ENCODE measurements at places on chromosomes 3 and 15. TPM values are rescaled to one million over a fixed set of nuclear protein-coding genes. Genes with fewer than 3 reads are reported as not detected.

The PAQR9 gene
- not detected for polyA plus RNA-seq

The GHRL gene
- polyA plus RNA-seq = 1.9 TPM

The SLC27A2 gene
- polyA plus RNA-seq = 5.2 TPM

The GABRR3 gene
- not detected for polyA plus RNA-seq

The MLF1 gene
- 22.8 TPM for polyA plus RNA-seq

The FBXO40 gene
- 0.17 TPM for polyA plus RNA-seq

The PXYLP1 gene
- polyA plus RNA-seq = 21.3 TPM

The SLC38A3 gene
- polyA plus RNA-seq = 18.3 TPM

The NR1I2 gene
- polyA plus RNA-seq = not detected

The LIPC gene
- polyA plus RNA-seq = 0.63 TPM

The ZNF619 gene
- polyA plus RNA-seq = 1.8 TPM

The DUOX2 gene
- polyA plus RNA-seq = 0.08 TPM

The CHRFAM7A gene
- 0.61 TPM for polyA plus RNA-seq

The KBTBD13 gene
- not detected for polyA plus RNA-seq

The PAK6 gene
- polyA plus RNA-seq = 8.8 TPM

The DUOXA2 gene
- polyA plus RNA-seq = not detected

The MUSTN1 gene
- polyA plus RNA-seq = 25.5 TPM

The DLL4 gene
- 6.8 TPM for polyA plus RNA-seq

The TMEM45A gene
- polyA plus RNA-seq = 1.1 TPM

The BMF gene
- 22.7 TPM for polyA plus RNA-seq

The GRAMD1C gene
- polyA plus RNA-seq = 3.0 TPM

The LMLN gene
- polyA plus RNA-seq = 1.5 TPM

The SPATA12 gene
- polyA plus RNA-seq = not detected

The STXBP5L gene
- 5.1 TPM for polyA plus RNA-seq

The GPR171 gene
- not detected for polyA plus RNA-seq

The NANOGP8 gene
- not detected for polyA plus RNA-seq

The TEX9 gene
- polyA plus RNA-seq = 3.2 TPM

The KNL1 gene
- polyA plus RNA-seq = 4.8 TPM

The ACOX2 gene
- 2.5 TPM for polyA plus RNA-seq

The GOLGA8Q gene
- not detected for polyA plus RNA-seq

The ATP8B4 gene
- polyA plus RNA-seq = 0.88 TPM

The CCDC54 gene
- not detected for polyA plus RNA-seq

The TRPM1 gene
- not detected for polyA plus RNA-seq

The CX3CR1 gene
- polyA plus RNA-seq = 3.1 TPM

The RBM5 gene
- polyA plus RNA-seq = 17.3 TPM

The MDFIC2 gene
- polyA plus RNA-seq = not detected

The TGM5 gene
- not detected for polyA plus RNA-seq

All from brain (organoid and tissue), 16 donors.